ENCODE measurements at places on chromosomes 4 and X.

DNA sequence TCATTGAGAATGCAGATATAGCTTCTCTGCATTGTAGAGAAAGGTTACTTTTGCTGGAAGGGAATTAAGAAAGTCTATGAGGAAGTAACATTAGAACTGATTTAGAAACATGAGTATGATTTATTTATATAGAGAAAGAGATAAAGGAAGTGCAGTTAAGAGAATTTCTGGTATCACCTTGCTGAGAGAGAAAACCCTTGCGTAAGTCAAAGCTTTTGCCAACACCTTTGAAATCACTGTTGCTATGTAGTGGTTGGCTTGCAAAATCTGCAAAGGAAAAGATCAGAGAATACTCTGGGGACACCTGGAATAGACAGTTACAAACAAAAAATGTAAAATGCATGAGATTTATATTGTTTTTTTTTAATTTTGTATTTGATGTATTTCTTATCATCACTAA, 137.3 kb upstream of the RXFP1 start:
- H3K27me3 ChIP-seq: no peaks in the 10 kb centered on the region
- no peaks in the 10 kb centered on the region for H3K4me1 ChIP-seq
- H3K4me3 ChIP-seq: no peak overlapping the region
- no peak for DNase-seq

DNA sequence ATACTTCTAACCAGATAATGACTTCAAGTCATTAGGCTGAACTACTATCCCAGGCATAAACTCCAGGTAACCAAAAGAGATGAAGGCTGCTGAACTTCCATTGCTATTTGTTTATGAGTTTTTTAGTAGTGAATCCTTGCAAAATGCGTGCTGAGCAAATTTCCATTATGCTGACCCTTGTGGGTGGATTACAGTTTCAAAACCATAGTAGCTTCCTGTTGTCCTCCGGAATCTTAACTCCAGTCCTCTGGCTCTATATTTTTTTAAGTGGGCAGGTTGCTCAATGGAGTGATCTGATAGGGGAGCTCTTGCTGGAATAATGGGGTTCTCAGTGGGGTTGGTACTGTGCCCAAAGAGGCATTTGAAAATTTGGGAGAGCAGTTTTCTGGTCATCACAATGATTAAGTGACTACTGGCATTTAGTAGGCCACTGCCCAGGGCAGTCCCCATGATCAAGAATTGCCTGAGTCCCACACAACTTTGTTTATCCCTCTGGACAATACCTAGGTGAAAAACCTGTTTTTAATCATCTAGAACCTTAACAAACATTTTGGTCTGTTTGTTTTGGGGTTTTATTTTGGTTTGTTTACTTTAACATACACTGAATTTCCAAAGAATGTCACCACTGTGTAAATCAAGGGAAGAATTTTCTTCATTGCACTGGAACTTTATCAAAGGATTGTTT, 302.3 kb upstream of the GATB start:
- no peak for DNase-seq
- no peaks in the 10 kb centered on the region for H3K4me1 ChIP-seq
- H3K4me3 ChIP-seq: no peak overlapping the region
- no peak overlapping the region for H3K27ac ChIP-seq

DNA sequence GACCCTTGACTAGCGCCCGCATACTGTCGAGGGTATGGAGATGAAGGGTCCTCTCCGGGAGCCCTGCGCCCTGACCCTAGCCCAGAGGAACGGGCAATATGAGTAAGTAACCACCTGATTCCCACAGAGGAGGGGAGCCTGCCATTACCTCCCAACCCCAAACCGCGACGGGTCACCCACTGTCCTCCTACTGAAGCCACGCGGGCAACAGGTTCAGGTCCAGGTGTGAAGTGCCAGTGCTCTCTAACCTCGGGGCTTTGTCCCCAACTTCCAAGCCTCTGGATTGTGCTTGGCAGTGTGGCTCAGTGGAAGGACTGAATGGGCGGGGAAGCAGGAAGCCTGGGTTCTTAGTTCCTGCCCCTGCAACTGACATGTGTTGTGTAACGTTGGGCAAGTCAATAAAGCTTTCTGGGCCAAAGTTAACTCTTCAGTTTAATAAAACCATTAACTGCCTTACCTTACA, 694 bp downstream of the OCRL start:
- peak; percentile 61 for DNase-seq
- no peaks in the 10 kb centered on the region for H3K36me3 ChIP-seq
- no peaks in the 10 kb centered on the region for H3K27me3 ChIP-seq
- peak overlapping the region; percentile 23 for H3K4me3 ChIP-seq
- H3K27ac ChIP-seq: no peak overlapping the region

DNA sequence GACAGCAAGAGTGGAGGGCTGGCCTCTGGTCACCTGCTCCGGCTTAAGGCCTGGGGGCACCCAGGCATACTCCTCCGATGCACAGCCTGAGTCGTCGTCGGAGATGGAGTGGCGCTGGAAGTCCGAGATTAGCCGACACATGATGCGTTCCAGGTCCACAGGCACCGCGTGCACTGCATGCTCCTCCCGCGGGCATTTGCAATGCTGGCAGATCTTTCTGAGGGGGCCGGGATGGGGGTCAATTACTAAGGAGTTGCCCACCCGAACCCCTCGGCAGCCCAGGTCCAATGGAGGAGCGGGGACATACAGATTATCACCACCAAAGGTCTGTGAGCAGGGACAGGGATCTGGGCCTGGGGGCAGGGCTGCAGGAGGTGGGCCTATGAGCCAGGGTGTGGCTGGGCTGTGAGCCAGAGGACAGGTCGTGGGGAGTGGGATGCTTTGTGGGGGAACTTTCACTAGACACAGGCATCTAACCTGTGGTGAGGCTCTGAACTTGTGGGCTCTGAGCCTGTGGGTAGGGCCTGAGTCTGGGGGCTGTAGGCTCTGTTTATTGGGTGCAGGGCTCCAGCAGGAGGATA, 2.4 kb downstream of the PRICKLE3 start:
- no peak overlapping the region for H3K4me3 ChIP-seq
- H3K27ac ChIP-seq: no peak overlapping the region
- no peaks in the 10 kb centered on the region for H3K27me3 ChIP-seq

DNA sequence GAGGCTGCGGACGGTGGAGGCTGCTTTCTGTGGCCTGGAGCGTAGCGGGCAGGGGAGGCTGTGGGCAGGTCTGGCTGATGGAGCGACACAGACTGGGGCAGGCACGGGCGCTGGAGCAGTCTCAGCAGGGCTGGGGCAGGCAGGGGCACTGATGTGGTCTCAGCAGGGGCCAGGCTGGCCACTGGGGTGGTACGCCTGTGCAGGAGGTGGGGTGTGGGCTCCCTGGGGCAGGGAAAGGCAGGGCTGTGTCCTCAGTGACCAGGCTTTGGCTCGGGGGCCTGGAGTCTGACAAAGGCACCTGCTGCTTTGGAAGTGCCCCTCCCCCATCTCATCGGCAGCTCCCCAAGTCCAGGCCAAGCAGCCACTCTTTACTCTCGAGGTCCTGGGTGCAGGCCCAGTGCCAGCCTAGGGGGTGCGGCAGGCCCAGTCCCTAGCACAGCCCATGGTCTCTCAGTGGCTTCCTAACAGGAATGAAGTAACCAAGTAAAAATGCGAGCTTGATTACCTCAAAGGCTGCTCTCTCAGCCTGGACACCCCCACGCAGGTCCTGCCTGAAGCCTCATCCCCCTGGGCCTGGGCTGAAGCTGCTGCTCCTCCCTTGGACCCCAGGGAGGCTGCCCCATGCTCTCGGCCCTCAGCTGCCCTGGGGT, 55.5 kb downstream of the ADRA2C start:
- H3K4me1 ChIP-seq: no peaks in the 10 kb centered on the region

DNA sequence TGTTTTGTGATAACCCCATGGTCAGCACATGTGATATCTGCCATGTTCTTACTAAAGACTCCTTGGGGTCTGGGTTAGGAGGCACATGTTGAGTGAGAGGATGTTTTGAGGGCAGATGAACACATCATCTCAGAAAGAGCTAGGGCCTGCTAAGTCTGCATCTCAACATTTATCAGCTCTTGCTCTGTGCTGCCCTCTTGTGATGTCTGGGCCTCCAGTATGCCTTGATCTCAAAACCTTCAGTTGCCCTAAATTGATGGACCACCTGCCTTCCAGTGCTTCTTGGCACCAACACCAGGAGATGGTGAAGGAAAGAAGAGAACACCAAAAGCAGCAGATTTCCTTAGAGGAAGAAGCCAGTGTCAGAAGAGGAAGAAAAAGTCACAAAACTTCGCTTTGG, 22.5 kb downstream of the MID1 start:
- no peak overlapping the region for H3K27ac ChIP-seq
- no peaks in the 10 kb centered on the region for H3K27me3 ChIP-seq
- H3K4me1 ChIP-seq: no peaks in the 10 kb centered on the region
- no peaks in the 10 kb centered on the region for H3K36me3 ChIP-seq

DNA sequence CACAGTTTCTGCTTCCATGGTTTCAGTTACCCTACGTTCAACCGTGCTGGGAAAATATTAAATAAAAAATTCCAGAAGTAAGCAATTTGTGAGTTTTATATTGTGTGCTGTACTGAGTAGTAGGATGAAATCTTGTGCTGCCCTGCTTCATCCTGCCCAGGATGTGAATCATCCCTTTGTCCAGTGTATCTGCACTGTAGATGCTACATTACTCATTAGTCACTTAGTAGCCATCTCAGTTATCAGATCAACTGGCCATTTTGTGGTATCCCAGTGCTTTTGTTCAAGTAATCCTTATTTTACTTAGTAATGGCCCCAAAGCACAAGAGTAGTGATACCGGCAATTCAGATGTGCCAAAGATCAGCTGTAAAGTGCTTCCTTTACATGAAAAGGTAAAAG, 97.9 kb downstream of the COX18 start:
- H3K36me3 ChIP-seq: no peaks in the 10 kb centered on the region
- no peaks in the 10 kb centered on the region for H3K4me1 ChIP-seq
- no peaks in the 10 kb centered on the region for H3K27me3 ChIP-seq
- no peak overlapping the region for H3K27ac ChIP-seq

DNA sequence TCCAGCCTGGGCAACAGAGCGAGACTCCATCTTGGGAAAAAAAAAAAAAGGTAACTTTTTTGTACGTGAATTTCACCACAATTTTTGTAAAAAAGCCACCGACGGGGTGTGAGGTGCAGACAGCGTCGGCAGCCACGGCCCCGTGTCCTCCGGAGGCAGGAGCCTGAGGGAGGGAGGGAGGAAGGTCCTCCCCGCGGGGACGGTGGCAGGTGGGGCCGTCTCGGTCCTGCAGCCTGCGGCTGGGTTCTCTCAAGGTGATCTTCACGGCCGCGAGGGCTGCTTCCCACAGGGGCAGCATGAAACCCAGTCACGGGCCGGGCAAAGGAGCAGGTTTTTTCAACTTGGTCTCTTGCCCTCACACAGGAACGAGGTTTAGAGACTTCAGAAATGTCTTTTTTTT, 14.0 kb downstream of the PLCXD1 start:
- no peaks in the 10 kb centered on the region for H3K4me1 ChIP-seq
- no peak overlapping the region for H3K4me3 ChIP-seq

- H3K36me3 ChIP-seq: no peaks in the 10 kb centered on the region
- H3K27me3 ChIP-seq: no peaks in the 10 kb centered on the region
- H3K4me3 ChIP-seq: no peak overlapping the region
- H3K4me1 ChIP-seq: no peaks in the 10 kb centered on the region
- H3K27ac ChIP-seq: no peak overlapping the region
These were observed 21.7 kb upstream of the TMEM33 start for GRCh38 chr4:41913509-41913908.

GRCh38 chr4:95317085-95317793, 231.5 kb downstream of the UNC5C start:
- no peak for DNase-seq
- H3K4me3 ChIP-seq: no peak overlapping the region
- no peaks in the 10 kb centered on the region for H3K36me3 ChIP-seq

DNA sequence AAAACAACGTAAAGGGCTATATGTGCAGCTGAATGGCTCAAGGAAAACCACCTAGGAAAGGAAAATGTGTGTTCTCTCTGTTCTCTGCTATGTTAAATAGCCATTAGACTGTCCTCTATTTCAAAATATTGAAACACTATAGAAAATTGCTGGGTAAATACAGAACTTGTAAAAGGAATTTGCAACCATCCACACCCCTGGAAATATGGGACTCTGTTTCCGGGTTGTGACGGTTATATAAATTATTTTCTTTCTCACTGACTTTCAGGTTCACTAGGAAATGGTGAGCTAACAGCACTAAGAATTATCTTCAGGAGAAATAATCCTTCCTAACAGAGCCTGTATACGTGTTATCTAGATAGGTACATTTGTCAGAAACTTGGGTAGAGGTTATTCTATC, 161.0 kb upstream of the DKK2 start:
- no peaks in the 10 kb centered on the region for H3K27me3 ChIP-seq
- H3K27ac ChIP-seq: no peak overlapping the region
- H3K4me1 ChIP-seq: no peaks in the 10 kb centered on the region
- no peaks in the 10 kb centered on the region for H3K36me3 ChIP-seq

DNA sequence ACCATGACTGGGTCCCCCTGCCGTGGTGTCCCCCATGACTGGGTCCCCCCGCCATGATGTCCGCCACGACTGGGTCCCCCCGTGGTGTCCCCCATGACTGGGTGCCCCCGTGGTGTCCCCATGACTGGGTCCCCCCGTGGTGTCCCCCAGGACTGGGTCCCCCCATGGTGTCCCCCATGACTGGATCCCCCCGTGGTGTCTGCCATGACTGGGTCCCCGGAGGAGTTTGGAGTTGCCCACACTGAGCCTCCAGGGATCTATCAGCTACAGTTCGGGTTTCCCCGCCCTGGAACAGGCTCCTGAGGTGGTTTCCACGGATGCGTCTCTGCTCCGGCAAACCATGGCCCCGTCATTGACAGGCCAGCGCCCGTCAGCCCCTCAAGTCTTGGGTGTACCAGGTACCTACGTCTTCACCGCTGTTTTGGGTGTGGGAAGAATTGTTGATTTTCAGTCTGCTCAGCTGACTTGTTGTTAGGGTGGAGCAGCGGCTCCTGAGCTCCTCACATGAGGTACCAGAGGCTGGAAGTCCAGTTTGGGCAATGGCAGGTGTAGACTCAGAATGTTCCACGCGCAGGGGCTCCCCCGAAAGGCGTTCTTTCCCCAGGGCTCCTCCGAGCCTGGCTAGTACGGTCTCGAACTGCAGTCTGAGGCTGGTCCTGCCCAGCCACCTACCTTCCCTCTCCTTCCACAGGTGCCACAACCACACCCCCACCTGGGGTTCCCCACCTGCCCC, 8.3 kb upstream of the PDE6B start:
- H3K27ac ChIP-seq: no peak overlapping the region
- DNase-seq: peak; percentile 38
- no peak overlapping the region for H3K4me3 ChIP-seq
- H3K27me3 ChIP-seq: no peaks in the 10 kb centered on the region
- no peaks in the 10 kb centered on the region for H3K36me3 ChIP-seq

- H3K4me3 ChIP-seq: no peak overlapping the region
- H3K27me3 ChIP-seq: no peaks in the 10 kb centered on the region
- no peaks in the 10 kb centered on the region for H3K4me1 ChIP-seq
- H3K36me3 ChIP-seq: no peaks in the 10 kb centered on the region
These were observed 186.5 kb downstream of the MSL3 start for GRCh38 chrX:11944501-11944900.

DNA sequence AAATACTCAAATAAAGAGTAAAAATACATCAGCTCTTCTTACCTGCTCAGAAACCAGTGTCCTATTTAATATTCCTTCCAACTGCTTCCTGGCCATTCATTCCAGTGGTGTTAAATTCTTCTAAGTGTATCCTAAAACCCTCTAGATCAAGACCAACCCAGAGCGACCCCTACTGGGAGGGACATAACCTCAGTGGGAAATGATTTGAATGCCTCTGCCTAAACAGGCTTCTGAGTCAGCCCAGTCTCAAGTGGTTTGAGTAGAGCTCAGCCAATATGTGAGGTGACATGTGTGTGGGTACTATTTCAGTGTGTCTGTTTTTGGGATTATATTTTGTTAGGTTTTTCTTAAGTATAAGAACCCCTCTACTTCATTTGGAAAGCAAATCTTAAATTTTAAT, 133.6 kb upstream of the ARHGEF9 start:
- no peaks in the 10 kb centered on the region for H3K4me1 ChIP-seq
- H3K4me3 ChIP-seq: no peak overlapping the region
- H3K36me3 ChIP-seq: no peaks in the 10 kb centered on the region
- no peaks in the 10 kb centered on the region for H3K27me3 ChIP-seq
- H3K27ac ChIP-seq: no peak overlapping the region
